Naive thymus-derived CD8-positive, alpha-beta T cell (primary cell): ENCODE measurements at places on chromosomes 1 and 21. TPM values are rescaled to one million over a fixed set of nuclear protein-coding genes. Genes with fewer than 3 reads are reported as not detected.

The UTS2 gene
- not detected for total RNA-seq

The PRDM2 gene
- 145 TPM for total RNA-seq

The RHCE gene
- 0.44 TPM for total RNA-seq

The EEIG2 gene
- 10.3 TPM for total RNA-seq

The OR2M7 gene
- total RNA-seq = not detected

The DPT gene
- not detected for total RNA-seq

The KIF17 gene
- total RNA-seq = not detected

The AMY2A gene
- not detected for total RNA-seq

The FCRL2 gene
- total RNA-seq = 3.1 TPM

The HSPA6 gene
- 3.6 TPM for total RNA-seq

The USP48 gene
- total RNA-seq = 95.5 TPM

The TRIM46 gene
- 4.0 TPM for total RNA-seq

The NBPF10 gene
- 1.7 TPM for total RNA-seq

The PGBD5 gene
- total RNA-seq = not detected

The KLHDC7A gene
- total RNA-seq = not detected

The CD1E gene
- not detected for total RNA-seq

The REG4 gene
- 18.1 TPM for total RNA-seq

DNA sequence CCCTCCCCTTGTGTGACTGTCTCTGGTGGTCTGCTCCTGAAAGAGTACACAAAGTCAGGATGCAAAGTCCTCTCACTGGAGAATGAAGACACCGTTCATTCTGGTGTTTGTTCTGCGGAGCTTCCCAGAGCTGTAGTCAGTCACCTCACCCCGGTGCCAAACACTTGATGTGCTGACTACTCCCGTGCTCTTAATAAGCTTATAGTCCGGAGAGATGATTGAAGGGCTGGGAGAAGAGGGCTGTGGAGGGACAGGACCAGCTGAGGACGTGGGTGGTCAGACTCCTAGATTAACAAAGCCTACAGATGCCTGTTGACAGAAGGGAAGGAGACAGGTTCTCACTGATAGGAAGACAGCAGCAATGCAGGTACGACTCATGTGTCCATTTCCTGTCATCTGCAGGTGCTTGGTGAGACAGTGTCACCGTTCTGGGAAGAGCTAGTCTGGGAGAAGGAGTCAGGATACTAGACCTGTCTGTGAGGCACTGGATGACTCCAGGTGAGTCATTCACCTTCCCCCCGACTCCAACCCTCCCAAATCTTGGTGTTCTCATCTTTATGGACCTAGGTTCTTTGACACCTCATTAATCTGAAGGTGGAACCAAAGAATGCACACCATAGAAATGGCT, 40.4 kb upstream of the LRRN2 start:
- DNase-seq = no peak

- DNase-seq = no peak
Observed at GRCh38 chr1:97364086-97364485, 556.7 kb downstream of the DPYD start.

GRCh38 chr1:27526569-27527222, 36.7 kb upstream of the WASF2 start:
- DNase-seq = no peak

GRCh38 chr1:96333522-96334235, 387.9 kb upstream of the PTBP2 start:
- DNase-seq = no peak

DNA sequence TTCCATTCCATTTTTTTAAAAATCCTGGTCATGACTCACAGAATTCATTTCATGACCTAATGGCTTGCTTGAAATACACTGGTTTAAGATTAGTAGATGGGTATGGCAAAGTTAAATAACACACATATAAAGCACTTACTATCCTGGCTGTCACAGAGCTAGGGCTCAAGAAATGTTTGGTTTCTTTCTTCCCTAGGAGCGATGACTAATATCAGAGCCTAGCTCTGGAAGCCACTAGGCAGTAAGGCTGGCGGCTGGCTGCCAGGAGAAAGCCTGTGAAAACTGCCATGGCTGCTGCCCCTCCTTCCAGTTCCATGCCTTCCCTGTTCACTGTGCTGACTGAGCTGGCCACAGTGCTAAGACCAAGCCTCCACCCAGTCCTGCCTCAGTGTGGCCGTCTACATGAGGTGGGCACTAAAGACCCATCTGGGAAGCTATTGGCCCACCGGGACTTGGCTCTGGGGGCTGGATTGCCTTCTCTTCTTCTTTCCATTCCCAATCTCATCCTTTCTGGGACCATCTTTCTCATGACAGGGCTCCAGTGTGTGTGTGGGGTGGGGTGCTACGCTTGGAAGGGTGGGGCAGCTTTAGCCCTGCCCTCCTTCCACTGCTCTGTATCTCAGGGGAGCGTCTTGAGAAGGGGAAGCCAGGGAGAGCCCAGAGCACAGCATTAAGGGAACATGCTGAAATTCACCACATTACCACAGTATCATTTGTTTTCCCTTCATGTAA, 10.8 kb upstream of the ASCL5 start:
- no peak for DNase-seq

DNA sequence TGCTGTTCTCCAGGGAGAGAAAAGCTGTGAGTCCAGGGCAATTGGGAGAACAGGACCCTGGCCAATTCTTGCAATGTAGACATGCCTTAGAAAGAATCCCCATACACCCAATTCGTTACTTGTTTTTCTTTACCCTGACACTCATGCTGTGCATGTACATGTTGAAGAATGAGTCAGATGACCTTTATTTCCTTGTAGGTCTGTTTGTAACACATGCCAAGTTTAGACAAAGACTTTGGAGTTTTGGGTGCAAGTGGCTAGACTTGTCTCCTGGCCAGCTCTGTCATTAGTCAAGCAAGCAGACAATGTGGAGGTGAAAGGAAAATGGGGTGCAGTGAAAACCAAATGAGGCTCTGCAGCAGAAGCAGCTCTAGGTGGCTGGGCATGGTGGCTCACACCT, 38.1 kb downstream of the GNPAT start:
- DNase-seq = no peak

DNA sequence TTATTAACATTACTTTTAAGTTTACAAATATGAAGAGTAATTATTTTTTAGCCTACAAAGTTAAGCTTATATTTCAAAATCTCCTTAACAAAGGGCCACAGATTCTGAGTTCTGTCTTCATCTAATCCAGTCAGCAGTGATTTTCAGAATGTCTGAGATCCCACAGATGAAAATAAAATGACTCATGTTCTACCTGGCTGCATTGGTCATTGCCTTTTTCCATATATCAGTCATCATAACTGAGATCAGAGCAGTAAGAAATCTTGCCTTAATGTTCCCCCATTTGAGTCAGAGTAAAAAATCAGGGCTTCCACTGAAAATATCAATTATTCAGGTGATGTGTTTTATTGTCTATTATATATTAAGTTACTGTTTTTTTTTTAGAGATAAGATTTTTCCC, 416.1 kb downstream of the MRPL39 start:
- no peak for DNase-seq

GRCh38 chr21:29511096-29511495, 212.4 kb downstream of the BACH1 start:
- DNase-seq = no peak

GRCh38 chr1:243667133-243667532, 182.9 kb downstream of the AKT3 start:
- DNase-seq = no peak

- no peak for DNase-seq
Observed at GRCh38 chr1:232274236-232274855, 355.6 kb downstream of the SIPA1L2 start.

GRCh38 chr1:221439747-221440501, 302.0 kb downstream of the DUSP10 start:
- no peak for DNase-seq

- DNase-seq = peak; percentile 53
Observed at GRCh38 chr1:201709564-201710295, 119.2 kb upstream of the IPO9 start.

DNA sequence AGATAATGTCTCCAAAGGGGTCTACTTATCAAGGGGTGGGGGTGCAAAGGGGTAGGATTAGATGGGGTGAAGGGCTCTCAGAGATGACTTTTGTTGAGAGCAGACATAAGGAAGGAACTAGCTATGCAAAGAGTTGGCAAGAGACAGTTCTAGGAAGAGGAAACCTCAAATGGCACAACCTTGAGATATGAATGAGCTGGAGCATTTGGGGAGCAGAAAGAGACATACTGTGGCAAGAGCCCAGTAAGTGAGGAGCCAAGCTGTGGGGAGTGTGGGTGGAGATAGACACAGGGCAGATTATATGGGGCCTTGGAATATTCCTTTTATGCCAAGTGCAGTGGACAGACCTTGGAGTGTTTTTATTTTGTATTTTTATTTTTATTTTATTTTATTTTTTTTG, 84.8 kb upstream of the BTG3 start:
- no peak for DNase-seq
